ENCODE measurements at places on chromosomes 12 and 14.

- no peak for DNase-seq
These were observed 1.3 kb downstream of the LRRK2 start for GRCh38 chr12:40225984-40226602.

DNA sequence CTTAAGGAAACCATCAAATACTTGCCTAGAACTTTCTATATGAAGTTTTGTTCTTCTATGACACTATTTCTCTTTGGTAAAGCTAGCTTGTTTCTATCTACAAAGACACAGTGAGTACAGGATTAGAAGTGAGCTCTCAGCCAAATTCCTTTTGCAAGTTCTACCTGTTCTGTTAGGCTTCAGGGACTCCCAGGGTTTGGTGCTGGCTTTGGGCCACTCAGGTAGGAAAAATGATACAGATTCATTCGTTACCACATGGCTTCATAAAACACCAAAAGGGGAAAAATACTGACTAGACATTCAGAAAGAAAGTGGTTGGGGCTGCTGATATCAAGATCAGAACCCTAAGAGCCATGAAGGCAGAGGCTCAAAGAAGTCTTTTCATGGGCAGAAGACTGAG lies 13.8 kb downstream of the ZC2HC1C start:
- DNase-seq, result no peak

GRCh38 chr14:95046711-95047681 lies 110.3 kb downstream of the DICER1 start:
- DNase-seq, result peak; percentile 65

GRCh38 chr12:29739279-29739991 lies 44.3 kb downstream of the TMTC1 start:
- no peak for DNase-seq

GRCh38 chr14:96091941-96092411 lies 52.8 kb downstream of the C14orf132 start:
- DNase-seq, result no peak

- DNase-seq, result no peak
These were observed 94.8 kb downstream of the POLR3B start for GRCh38 chr12:106452309-106452708.

GRCh38 chr12:105860561-105861207 lies 278.1 kb downstream of the NUAK1 start:
- no peak for DNase-seq
